ENCODE measurements at places on chromosomes 5 and 9.

GRCh38 chr5:132325691-132326090 lies 31.5 kb downstream of the SLC22A4 start:
- no peak for DNase-seq

DNA sequence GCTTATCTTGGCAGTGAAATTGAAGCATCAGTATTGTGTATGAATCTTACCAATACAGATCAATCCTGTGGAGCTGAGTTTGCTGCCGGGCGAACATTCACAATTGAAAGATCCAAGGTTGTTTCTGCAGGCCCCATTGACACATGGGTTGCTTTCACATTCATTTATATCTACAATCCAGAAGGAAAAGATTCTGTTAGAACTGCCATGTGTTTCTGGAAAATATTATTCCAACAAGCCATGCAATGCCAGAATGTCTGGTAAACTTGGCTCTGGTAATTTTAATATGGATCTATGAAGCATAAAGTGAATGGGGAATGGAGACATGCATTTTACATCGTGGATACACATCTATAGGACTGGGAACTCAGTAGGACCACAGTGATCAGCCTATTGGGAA lies 180.8 kb downstream of the FBN2 start:
- no peak for DNase-seq

DNA sequence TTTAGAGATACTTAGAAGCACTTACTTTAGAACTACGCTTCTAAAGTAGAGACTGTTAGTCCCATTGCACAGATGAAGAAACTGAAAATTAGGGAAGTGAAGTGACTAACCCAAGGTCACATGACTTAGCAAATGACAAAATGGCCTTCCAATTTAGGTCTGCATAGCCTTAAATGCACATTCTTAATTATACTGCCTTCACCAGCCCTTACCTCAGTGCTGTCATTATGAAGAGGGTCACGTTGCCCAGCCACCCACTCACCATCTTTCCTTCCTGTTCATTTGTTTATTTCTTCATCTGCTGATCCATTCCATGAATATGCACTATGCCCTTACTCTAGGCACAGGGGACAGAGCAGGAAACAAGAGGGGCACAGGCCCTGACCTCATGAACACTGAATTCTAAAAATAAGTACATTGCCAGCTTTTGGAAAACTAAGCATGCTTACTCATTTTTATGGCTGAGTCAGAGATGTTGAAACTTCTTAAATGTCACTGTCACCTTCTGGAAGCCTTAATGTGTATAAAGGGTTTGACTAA lies 8.6 kb downstream of the HAVCR2 start:
- peak; percentile 8 for DNase-seq

DNA sequence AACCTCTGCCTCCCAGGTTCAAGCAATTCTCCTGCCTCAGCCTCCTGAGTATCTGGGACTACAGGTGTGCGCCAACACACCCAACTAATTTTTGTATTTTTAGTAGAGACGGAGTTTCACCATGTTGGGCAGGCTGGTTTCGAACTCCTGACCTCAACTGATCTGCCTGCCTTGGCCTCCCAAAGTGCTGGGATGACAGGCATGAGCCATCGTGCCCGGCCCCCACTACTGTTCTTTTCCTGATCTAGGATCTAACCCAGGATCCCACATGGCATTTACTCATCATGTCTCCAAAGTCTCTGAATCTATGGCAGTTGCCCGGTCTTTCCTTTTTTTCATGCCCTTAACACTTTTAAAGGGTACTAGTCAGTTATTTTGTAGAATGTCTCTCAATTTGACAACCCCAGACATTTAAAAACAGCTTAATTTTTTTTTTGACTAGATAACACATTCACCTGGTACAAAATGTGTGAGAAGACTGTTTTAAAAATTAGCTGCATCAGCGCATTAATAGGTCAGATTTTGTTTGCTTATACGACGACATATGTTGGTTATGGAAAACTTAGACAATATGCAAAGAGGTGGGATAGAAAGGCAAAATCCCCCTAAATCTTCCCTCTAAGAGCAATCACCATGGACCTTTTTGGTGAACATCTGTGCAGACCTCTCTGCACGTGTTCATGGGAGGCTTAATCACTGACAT lies 46.5 kb downstream of the STOM start:
- no peak for DNase-seq

GRCh38 chr5:13866792-13867191 lies 77.7 kb downstream of the DNAH5 start:
- DNase-seq: no peak
